ENCODE measurements at places on chromosomes 5 and 9. TPM values are rescaled to one million over a fixed set of nuclear protein-coding genes. Genes with fewer than 3 reads are reported as not detected.
A peak's percentile ranks its signal among the peaks of the same experiment; 100 is the strongest.

DNA sequence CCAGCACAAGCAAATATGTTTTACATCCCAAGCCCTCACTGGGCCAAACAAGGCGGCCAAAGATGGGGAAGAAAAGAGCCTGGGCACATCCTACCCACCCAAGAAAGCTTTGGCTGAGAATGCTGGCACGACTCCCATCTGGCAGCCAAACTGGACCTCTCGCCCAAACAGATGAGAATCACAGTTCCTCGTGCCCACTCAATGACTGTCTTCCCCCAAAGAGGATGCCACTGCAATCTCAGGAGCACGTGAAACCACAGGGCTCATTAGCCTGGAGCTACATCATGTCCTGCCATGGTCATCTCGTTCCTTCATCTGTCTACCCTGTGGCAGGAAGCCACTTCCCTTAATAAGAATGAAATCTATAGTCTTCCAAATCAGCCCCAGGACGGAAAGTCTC is 536.8 kb downstream of the BNC2 start:
- DNase-seq = no peak

DNA sequence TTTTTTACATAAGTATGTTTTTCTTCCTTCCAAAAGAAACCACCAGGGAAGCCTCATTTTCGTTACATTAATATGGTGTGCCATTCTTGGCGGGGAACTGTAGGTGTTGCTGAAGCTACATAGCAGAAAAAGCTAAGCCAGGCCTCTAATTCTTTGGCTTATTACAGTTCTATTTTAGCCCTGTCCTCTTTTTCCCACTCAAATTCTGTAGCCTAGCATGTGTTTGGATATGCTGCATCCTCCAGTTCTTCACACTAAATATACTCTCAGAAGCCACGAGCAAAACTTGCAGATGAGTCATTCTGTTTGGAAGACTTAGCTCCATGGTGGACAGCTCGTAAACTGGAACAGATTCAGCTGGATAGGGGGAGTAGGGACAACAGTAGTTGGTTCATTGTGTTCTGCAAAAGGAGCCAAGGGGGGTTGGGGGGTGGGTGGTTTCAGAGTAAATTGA is 369.4 kb downstream of the TMEM161B start:
- no peak for DNase-seq

DNA sequence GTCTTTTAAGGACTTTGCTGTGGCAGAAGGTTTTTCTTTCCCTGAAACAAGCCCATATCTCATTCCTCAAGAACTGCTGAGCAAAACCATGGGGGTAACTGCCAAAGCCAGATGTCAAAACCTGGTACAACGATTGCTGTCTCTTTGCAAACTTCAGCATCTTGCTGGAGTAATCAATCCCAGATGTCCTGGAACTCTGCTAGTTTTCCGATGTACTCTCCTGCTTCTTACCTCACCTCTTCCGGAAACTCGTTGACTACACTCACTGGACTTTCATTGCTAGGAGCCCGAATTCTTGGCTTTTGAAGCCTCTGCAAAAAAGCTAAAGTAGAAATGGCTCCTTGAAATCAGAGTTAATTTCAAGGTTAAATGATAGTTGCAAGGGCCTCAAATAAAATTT is 23.3 kb downstream of the RAD1 start:
- no peak for DNase-seq

SLC6A3 gene
- not detected for total RNA-seq

TSSK1B gene
- total RNA-seq = not detected

- no peak for DNase-seq
Measured at GRCh38 chr5:151258816-151259215, 5.8 kb downstream of the GM2A start.

GRCh38 chr5:124466011-124466410 is 280.4 kb downstream of the ZNF608 start:
- no peak for DNase-seq

SLC4A9 gene
- not detected for total RNA-seq

DNA sequence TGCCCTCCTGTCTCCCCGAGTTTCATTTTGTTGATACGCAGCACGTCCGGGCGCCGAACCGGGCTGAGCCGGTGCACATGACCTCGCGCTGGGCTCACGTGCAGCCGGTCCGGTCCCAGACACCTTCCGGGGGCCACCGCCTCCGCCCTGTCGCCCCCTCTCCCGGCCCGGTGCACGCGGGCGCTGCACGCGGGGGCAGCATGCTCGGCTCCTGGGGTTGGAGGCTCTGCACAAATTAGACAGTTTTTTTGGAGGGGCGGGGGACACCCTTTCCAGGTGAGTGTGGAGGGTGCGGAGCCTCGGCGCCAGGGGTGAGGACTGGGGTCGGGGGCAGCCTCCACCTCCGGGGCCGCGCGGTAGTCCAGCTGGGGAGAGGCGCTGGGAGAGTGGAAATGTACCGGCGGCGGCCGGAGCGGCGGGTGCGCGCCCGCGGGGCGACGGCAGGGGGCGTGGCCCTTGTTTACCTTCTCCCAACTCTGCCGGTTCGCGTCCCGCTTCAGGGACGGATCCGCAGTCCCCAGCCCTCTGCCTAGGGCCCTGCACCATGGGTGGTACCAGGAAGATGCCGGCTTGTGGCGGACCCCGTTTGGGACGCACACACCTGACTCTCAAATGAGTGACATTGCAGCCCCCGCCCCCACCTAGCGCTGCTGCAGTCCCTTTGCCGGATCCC is 1.1 kb downstream of the JADE2 start:
- DNase-seq = peak; percentile 69

ADCY2 gene
- not detected for total RNA-seq

- DNase-seq = no peak
Measured at GRCh38 chr5:87282269-87282668, 14.6 kb downstream of the RASA1 start.

DNA sequence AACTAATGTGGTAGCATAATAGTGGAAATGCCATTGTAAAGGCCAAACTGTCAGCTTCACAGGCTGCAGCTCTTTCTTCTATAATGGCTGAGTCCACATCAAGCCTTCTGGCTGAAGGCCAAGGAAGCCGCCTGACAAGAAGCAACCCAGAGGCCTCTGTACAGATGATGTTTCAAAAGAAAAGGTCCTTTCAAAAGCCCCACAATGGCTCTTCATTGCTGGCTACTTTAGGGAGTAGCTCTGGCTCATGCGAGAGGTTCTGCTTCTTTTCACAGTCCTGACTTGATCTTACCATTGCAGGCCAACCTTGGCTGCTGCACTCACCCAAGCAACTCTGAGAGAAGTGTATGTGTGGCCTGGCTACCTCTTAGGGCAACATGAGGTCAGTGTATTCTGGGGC is 54.5 kb upstream of the EQTN start:
- no peak for DNase-seq
